ENCODE measurements at places on chromosomes 12 and 14. TPM values are rescaled to one million over a fixed set of nuclear protein-coding genes. Genes with fewer than 3 reads are reported as not detected.

DNA sequence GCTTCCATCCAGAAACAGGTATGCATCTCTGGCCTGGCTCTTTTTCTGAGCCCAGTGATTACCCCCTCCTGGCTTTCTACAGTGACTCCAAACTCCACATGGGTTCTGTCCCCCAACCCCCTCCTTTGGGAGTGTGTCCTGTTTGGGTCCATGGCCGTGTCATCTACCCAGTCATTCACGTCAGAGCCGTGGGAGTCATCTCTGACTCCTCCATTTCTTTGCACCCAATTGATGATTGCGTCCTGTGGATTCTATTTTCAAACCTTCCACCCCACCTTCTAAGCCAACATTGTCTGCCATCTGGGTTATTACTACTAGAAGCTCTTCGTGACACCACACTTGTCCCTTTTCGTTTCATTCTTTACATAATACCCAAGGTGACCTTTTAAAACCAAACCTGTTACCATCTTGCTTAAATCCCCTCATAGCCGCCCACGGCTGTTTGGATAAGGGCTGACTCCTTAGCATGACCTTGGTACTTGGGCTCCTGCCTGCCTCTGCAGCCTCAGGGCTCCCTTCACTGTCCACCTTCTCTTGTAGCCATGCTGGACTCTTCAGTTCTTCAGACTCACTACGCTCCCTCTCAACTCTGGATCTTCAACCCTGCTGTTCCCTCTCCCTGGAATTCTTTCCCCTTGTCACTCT lies 38.1 kb upstream of the NT5DC3 start:
- DNase-seq, result no peak

DNA sequence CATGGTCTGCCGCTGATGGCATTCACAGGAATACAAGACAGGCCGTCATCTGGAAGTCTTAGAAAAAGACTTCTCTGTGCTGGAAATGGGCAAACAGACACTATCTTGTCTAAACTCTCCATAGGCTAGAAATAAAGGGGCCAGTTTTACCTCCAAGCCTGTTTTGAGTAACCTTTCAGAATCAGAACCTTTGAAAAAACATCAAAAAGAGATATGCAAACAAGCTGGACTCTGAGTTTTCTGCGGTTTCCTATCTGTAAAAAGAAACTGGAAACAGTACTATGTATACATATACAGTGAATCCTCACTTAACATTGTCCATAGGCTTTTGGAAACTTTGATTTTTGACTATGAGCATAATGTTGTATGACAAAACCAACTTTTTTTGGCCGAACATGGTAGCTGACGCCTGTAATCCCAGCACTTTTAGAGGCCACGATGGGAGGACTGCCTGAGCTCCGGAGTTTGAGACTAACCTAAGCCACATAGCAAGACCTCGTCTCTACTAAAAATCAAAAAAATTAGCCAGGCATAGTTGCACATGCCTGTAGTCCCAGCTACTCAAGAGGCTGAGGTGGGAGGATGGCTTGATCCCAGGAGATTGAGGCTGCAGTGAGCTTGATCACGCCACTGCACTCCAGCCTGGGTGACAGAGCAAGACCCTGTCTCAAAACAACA lies 92.9 kb upstream of the MAX start:
- DNase-seq, result no peak

DNA sequence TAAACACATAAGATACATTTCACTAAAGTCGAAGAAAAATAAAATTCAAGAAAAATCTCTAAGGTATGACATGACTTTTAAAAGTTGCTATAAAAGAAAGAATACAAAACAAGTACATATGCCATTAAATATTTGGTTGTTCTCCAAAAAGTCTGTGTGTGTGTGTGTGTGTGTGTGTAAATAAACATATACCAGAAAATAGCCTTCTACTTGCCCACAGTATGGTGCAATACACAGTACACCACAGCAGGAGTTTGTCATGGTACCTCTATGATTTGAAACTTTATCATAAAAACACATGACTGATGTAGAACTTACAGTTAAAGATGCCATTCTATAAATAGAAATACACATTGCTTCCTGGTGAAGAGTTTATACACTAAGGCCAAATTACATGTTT lies 692.7 kb upstream of the MGAT4C start:
- no peak for DNase-seq

DNA sequence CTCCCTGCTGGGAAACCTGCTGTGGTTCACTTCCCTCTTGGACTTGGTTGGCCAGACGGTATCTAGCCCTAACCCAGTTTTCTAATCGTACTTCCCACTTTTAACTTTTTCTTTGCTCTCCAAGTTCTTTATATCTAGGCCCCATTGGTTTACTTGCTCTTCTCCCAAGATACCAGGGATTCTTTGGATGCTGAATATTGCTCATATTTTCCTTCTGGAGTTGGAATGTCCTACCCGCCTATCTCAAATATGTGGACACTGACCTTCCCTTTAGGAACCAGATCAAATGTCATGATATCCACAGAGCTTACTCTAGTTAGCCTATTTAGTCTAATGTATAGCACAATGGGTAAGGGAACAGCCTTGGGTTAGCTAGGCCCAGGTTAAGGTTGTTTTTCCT lies 228.6 kb downstream of the DACT1 start:
- DNase-seq, result no peak

DNA sequence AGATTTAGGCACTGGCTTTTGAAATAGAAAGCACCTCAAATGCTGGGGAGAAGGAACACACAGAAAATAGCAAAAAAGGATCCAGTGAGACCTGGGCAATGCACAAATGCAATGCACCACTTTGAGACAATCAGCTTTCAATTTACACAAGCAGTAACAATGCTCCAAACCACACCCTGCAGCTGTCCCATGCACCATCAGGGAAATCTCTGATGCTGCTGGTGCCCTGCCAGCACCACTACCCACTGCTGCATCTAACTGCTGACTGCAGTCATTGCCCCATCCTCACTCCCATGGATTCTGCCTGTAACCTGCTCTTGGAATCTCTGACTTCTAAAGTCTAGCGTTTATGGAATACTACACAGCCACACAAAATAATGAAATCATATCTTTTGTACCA lies 21.0 kb upstream of the HMGA2 start:
- no peak for DNase-seq

DNA sequence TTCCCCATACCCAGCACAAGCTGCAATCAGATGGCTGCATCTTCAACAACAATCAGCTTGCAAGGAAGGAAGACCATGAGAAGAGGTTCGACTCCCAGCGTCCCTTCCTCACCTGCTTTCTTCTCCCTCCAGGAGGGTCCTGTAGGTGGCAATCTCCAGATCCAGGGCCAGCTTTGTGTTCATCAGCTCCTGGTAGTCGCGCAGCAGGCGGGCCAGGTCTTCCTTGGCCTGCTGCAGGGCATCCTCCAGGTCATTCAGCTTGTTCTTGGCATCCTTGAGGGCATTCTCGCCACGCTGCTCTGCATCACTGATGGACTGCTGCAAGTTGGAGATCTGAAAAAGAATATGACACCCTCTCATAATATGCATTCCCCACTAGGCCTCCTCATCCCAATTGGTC lies 4.0 kb downstream of the KRT1 start:
- DNase-seq, result no peak

DNA sequence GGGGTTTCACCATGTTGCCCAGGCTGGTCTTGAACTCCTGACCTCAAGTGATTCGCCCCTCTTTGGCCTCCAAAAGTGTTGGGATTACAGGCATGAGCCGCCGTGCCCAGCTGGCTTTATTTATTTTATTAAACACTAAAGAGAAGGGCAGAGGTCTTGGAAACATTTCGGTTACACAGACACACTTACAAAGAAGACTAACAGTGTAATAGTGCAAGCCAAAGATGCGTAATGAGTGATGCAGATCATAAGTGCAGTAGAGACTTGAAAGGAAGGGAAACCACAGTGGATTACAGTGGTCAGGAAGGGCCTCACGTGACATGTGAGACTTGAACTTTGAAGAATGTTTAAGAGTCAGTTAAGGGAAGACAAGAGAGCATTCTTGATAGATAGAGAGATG lies 33.9 kb upstream of the CDK17 start:
- DNase-seq, result no peak

- no peak for DNase-seq
Observed at GRCh38 chr14:39615352-39615751, 183.1 kb upstream of the FBXO33 start.

DNA sequence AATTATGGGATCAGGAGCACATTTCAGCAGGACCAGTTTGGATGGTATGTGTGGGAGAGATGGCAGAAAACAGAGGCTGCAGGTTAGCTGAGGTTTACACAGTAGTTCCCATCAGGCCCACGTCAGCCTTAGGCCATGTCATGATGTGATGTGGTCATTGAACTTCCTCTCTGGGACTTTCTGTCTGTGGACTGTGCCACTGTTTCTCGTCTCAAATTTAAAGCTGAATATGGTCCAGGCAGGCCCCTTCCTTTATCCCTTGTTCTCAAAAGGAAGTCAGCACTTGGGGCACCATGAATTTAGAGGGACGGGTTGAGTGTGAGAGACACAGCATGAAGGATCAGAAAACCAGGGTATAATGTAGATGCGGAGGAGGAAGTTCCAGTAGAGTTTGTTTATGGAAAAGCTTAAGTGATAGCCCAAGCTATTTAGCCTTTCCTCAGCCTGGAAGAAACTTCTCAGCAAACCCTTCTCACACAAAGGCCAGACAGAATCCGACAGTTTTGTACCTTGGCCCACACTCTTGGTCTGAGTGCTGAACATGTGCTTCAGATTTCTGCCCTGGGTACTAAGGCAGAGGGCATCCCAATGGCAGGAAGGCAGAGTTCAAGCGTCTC lies 3.6 kb upstream of the IGFBP6 start:
- no peak for DNase-seq

- DNase-seq, result no peak
Observed at GRCh38 chr14:38238332-38238731, 17.6 kb downstream of the CLEC14A start.

- no peak for DNase-seq
Observed at GRCh38 chr12:106081606-106082005, 57.1 kb downstream of the NUAK1 start.

DNA sequence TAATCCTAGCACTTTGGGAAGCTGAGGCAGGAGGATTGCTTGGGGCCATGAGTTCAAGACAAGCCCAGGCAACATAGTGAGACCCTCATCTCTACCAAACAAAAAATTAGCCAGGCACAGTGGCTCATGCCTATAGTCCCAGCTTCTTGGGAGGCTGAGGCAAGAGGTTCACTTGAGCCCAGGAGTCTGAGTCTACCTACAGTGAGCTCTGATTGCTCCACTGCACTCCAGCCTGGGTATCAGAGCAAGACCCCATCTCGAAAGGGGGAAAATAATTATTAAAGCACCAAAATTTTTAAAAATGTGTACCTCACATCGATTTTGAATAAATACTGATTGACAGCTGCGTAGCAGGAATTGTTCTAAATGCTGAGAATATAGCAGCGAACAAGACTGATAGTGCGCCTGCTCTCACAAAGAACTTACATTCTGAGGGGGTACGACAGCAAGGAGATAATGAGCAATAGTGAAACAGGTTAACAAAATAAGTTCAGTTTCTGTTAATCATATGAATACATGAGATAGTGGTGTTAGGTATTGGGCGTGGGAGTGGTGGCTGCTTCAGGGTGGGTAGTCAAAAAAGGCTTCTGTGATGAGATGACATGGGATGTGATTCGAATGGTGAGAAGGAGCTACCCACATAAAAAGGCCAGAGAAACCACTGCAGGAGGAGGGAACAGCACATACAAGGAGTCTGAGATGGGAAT lies 19.6 kb downstream of the HCFC2 start:
- DNase-seq, result no peak

GRCh38 chr12:113161415-113162016 lies 12.0 kb downstream of the CFAP73 start:
- no peak for DNase-seq

DNA sequence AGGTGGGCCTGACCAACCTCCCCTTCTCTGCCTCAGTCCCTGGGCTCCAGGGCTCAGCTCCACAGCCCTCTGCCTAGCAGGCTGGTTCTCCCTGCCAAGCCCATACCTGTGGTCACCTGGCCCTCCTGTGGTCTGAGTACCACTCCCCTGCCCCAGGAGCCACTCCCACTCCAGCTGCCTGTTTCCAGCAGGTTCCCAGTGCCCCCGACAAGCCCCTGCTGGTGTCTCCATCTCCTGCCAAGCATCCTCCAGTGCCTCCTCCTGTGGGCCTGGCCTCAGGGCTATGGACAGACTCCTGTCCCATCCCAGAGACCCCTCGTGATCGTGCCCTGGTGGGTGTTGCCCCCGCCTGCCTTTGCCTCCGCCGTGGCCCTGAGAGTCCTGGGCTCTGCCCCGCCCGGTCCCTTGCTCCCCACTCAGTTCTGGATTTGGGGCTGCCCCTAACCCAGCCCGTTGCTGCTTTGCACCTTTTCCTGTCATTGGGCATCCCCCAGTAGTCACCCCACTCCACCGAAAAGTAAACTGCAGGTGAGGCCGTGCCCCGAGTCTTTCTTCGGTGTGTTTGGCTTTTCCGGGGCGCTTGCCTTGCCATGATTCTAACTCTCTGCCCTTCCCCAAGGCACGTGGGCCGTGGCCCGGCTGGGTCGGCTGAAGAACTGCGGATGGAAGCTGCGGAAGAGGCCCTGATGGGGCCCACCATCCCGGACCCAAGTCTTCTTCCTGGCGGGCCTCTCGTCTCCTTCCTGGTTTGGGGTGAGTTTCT lies 9.8 kb downstream of the MEG3 start:
- DNase-seq, result no peak

- DNase-seq, result no peak
Observed at GRCh38 chr12:1443421-1444141, 150.8 kb downstream of the FBXL14 start.

SLC39A5 gene
- 0.08 TPM for total RNA-seq

FITM1 gene
- total RNA-seq, result not detected

RNF212B gene
- total RNA-seq, result not detected

PROX2 gene
- not detected for total RNA-seq

NINJ2 gene
- total RNA-seq, result not detected

All from kidney epithelial cell (primary cell).